Stimulated activated naive B cell treated with anti-CD40 and anti-IgM and Interleukin-4, amounts not matched to agents 10 μg/mL and 1 μg/mL and 100 μg/mL, for 72 hours (primary cell): ENCODE measurements at places on chromosomes 13 and 19.

- no peak for DNase-seq
Measured at GRCh38 chr19:28596561-28597071, 616.3 kb downstream of the UQCRFS1 start.

DNA sequence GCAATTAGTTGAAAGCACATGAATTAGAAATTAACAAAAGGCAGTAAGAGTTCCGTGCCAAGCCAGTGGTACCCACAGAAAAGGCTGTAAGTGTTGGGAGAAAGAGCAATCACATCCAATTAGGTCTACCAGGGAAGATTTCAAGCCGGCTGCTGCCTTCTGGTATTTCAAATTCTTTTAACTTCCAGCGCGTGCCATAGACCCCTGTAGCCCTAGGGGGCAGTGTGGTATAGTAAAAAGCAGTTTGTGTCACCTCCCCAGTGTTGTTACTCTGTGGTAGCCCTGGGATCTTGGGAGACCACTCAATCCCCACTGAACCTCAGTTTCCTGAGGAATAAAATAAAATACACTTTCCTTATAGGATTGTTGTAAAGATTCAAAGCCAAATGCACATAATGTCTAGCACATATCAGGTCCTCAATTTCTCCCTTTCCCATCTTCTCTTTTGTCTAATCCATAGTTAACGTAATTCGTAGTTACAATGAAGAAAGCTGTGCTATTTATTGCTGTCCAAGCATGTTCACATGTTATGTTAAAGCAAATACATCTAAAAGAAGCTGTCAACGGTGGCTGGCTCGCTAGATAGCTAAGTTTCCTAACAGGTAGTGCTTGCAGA lies 230.2 kb downstream of the TDRD3 start:
- DNase-seq = no peak

DNA sequence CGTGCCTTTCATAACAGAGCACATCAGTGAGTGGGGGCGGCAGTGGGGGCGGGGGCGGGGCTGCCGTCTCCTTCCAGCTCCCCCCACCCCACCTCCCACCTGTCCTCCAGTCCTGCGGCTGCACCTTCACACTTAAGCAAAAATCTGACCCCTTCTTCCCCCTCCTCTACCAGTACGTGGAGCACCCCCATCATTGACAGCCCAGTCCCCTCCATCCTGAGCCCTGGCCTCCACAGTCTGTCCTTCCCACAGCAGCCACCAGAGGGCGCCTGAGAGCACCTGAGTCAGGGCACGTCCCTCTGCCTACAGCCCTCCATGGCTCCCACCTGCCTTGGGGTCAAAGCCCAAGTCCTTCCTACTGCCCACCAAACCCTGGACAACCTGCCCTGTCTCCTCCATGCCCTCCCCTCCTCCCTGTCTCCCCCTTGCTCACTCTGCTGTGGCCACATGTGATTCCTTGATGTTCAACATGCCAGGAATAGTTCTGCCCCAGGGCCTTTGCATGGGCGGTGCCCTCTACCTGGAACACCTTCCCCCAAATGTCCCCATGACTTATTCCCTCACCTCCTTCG lies 4.0 kb downstream of the EBI3 start:
- peak; percentile 57 for DNase-seq

DNA sequence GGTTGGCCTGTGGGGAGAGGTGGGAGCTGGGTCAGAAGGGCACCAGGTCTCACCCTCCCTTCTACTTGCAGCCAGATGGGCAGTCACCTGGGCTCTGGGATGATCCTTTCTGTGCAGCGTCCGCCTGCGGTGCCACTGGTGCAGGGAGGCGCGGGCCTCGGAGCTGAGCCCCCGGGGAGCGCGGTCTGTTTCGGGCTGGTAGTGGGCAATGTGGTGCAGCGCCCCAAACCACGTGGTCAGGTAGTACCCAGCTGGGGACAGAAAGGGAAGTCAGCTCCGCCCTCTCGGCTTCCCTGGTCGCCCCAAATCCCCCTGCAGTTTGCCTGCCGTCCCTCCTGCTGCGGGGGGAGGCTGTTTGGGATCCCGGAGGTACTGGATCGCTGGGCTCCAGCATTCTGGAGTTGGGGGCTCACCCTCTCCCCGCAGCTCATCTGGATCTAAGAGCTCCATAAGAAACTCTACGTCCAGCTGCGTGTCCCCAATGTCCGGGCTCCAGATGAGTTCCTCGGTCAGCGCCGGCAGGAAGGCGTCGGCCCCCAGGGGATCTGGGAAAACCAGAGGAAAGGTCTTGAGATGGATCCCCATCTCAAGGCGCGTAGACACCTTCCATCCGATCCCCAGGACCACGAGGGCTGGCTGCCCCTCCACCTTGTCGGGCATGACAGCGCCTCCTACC lies 8.8 kb downstream of the RINL start:
- peak; percentile 48 for DNase-seq

- peak; percentile 9 for DNase-seq
Measured at GRCh38 chr13:30088312-30088855, 219.0 kb downstream of the KATNAL1 start.

- no peak for DNase-seq
Measured at GRCh38 chr13:49356223-49356622, 87.6 kb downstream of the CAB39L start.

GRCh38 chr19:43433358-43433673 lies 18.6 kb downstream of the TEX101 start:
- no peak for DNase-seq

DNA sequence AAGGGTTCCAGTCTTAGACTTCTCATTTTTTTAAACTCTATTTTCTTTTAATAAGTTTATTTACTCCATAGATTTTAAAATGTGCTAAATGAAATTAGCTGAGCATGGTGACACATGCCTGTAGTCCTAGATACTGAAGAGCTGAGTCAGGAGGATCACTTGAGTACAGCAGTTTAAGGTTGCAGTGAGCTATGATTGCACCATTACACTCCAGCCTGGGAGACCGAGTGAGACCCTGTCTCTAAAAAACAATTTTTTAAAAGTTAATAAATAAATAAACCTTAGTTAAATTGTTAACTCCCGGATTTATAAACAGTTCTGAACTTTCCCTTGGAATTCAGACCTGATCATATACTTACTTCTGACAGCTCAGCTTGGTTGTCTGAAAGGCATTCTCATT lies 32.5 kb downstream of the PCDH20 start:
- no peak for DNase-seq

GRCh38 chr13:36884235-36884634 lies 35.8 kb downstream of the SMAD9 start:
- DNase-seq = no peak

- no peak for DNase-seq
Measured at GRCh38 chr13:58960888-58961287, 1202.8 kb downstream of the DIAPH3 start.

DNA sequence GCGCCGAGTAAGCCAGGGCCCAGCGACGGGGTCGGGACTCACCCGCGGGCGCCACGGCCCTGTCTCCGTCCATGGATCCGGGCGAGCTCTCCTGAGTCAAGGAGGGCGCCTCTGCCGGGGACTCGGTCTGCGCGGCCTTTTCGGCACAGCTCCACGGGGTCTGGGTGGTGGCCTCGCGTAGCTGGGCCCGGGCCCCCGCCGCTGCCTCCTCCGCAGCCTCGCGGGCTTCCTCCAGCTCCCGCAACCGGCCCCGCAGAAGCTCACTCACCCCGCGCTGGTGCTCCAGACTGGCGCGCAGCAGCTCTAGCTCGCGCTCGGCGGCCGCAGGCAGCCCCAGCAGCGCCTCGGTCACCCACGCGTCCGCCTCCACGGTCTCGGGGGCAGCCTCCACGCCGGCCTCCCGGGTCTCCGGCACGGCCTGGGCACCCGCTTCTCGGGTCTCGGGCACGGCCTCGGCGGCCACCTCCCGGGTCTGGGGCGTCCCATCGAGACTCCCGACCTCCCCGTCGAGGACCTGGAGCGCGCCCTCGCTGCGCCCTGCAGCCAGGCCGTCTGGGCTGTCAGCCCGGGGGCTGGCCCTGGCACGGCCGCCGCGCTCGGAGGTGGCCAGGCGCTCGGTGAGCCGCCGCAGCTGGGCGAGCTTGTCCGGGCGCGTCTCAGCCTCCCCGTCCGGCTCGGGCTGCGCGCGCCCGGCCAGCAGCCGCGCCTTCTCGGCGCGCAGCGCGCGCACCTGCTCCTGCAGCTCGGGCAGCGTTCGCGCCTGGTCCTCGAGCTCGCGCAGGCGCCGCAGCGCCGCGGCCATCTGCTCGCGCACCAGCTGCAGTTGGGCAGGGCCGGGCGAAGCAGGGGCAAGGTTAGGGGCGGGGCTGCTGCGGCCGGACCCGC lies 8.4 kb downstream of the KANK3 start:
- DNase-seq = peak; percentile 32

DNA sequence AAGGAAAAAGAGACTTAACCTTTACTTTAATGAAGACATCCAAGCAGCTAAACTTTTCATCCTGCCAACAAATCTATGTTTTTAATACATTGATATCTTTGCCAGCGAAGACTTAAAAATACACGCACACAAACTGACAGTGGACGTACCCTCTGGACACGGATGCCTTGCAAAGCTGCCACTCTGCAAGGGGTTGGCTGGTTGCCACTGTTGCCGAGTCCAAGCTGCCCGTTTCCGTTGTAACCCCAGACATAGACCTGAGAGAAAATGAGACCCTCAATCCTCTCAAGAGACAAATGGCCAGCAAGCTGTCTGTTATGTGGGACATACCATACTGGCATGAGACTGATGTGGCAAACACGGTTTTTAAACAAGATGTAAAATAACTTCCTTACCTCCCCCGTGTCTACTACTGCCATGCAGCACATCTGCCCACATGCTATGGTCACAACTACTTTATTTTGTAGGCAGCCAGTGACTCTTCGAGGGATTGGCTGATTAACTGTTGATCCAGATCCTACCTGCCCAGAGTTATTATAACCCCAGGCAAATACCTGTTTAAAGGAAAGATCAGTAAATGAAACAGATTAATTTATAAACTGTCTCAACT lies 21.2 kb downstream of the RCBTB2 start:
- DNase-seq = no peak

- no peak for DNase-seq
Measured at GRCh38 chr13:111474136-111475002, 153.9 kb downstream of the TEX29 start.

DNA sequence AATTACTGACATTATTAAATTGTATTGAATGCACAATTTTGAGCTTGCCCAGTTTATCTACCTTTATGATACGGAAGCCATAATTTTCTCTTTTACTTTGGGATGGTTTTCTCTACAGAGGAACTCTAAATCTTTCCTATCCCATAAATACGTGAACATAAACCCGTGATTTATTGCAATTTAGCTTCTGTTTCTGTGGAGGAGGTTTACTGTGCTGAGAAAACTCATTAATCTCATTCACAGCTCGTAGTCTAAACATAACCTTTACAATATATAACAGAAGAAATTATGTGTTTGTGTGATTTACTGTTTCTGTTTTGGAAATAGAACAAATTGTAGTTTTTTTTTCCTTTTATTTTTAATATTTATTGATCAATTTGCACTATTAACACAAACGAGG lies 207.1 kb upstream of the PCDH9 start:
- no peak for DNase-seq

DNA sequence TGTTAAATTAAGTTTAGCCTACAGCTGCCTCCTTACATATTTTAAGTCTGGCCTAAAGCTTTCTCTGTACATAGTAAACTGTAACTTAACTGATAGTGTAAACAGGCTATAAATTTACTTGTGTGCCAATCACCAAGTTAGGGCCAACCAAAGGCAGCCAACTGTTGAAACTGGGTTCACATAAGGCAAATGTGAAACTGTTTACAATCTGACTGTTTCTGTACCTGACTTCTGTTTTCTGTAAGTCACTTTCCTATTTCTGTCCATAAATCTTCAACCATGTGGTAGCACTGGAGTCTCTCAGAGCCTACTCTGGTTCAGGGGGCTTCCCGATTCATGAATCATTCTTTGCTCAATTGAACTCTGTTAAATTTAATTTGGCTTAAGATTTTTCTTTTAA lies 103.1 kb downstream of the RAP2A start:
- no peak for DNase-seq

DNA sequence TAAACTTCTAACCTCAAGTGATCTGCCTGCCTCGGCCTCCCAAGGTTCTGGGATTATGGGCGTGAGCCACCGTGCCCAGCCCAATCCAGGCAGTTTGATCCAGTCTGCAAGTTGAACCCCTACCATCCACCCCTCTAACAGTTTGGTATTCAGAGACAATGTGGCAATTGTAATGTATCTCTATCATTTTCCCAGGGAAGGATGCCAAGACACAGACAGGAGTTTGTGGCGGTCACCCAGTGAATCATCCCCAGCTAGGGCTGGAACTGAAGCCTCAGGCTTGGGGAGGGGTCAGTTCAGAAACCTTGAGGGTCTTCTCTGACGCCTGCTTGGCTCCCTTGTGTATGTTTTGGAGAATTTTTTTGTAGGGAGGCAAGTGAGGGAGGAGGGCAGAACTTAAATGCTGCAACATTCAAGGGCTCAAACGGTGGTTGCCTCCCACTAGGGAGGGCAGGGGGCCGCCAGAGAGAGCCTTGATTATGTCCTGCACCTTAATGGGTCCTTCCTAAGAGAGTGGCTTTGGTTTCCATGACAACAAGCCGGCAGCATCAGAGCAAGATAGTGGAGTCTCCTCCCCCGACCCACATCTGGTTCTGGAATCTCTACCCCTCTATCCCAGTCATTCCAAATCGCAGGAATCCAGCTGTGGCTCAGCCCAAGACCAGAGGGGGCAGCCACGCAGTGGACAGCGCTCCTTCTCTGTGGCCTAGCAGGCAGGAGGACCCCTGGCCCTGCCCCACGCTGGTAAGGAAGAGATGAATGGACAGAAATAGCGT lies 14.9 kb upstream of the FEM1A start:
- DNase-seq = no peak

DNA sequence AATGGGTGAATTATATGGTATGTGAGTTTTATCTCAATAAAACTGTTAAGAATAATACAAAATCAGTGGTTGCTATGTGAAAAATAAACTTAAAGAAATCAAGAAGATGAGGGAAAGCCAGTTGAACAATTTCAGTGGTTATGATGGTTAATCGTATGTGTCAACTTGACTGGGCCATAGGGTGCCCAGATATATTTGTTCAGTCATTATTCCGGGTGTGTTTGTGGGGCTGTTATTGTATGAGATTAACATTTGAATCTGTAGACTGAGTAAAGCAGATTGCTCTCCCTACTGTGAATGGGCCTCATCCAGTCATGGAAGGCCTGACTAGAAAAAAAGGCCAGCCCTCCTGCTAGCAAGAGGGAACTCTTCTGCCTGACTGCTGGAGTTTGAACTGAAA lies 109.3 kb downstream of the LMO7 start:
- DNase-seq = no peak

GRCh38 chr13:49342454-49342853 lies 94.7 kb downstream of the CDADC1 start:
- DNase-seq = no peak

GRCh38 chr13:38866649-38867048 lies 124.0 kb downstream of the STOML3 start:
- DNase-seq = no peak

- no peak for DNase-seq
Measured at GRCh38 chr13:103573446-103573845, 507.2 kb upstream of the SLC10A2 start.
